ENCODE measurements at places on chromosomes 7 and 10.
A peak's percentile ranks its signal among the peaks of the same experiment; 100 is the strongest.

GRCh38 chr10:103416436-103417147 is 20.2 kb downstream of the PDCD11 start:
- DNase-seq: peak; percentile 59

DNA sequence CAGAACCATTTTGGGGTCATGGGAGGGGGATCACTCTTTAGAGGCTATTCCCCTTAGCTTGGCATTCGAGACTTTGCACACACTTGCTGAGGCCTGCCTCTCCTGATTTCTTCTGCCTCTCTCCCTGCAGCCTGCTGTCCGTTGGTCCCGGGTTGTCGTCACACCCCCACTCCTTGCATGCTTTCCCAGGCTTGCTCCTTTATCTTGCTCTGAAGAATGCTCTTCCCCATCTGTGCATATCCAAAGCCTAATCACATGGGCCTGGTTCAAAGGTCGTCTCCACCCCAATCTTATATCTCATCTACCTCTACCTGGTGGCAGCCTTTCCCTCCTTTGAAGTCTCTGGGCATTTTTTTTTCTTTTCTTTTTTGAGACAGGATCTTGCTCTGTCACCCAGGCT is 24.3 kb upstream of the EMX2 start:
- no peak for DNase-seq

- peak; percentile 61 for DNase-seq
These were observed 28.0 kb downstream of the CHST12 start for GRCh38 chr7:2431260-2431867.

DNA sequence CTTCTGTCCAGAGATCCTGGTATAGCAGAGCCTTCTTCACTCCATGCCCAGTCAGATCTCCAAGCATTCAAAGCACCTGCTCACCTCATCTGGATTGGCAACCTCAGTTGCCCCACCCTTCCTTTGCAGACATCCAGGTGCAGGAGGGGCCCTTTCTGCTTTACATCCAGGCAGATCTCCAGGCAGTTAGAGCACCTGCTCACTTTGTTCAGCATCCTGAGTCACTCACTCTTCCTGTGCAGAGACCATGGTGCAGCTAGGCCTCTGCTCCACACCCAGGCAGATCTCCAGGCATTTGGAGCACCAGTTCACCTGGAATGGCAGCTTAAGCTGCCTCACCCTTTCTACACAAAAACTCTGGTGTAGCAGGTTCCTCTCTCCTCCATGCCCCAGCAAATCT is 153.1 kb downstream of the CDK14 start:
- no peak for DNase-seq

GRCh38 chr7:157361537-157361936 is 24.7 kb downstream of the DNAJB6 start:
- no peak for DNase-seq

GRCh38 chr10:32744321-32744720 is 213.7 kb downstream of the ITGB1 start:
- no peak for DNase-seq

DNA sequence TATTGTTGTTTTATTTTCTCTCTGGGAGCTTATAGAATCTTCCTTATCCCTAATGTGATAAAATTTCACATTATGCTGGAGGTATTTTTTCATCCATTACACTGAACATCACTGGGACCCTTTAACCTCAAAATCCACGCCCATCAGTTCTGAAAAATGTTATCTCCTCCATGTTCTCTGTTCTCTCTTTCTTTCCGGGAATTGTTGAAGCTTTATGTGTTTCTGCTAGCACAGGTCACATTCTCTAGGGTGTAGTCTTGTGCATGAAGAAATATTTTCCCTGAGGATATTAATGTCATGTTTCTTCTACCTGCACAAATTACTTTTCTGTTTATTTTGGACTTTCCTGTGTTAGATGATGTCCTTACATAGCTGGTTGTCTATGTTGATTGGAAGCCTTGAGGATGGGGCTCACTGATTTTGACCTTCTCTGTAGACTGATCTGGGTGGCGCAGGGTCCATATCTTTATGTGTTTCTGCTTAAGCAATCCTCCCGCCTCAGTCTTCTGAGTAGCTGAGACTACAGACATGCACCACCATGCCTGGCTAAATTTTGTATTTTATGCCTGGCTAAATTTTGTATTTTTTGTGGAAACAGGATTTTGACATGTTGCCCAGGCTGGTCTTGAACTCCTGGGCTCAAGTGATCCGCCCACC is 31.4 kb upstream of the IL6 start:
- DNase-seq: no peak

DNA sequence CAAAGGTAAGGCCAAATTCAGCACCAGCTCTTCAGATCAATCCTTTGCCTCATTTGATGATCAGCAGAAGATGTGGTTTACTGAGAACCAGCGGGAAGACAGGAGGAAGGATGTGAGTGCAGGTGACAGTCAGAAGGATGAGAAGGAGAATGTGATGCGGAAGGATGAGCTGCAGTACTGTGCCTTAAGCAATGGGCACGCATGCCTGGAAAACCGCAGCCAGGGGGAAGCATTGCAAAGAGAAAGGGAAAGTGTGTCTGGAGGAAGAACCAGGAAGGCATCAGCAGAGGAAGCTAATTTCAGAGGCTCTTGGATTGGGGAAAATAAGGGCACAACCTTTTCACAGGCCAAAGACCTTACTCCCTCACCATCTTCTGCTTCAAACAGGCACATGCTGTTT is 25.7 kb downstream of the C10orf71 start:
- DNase-seq: peak; percentile 25

DNA sequence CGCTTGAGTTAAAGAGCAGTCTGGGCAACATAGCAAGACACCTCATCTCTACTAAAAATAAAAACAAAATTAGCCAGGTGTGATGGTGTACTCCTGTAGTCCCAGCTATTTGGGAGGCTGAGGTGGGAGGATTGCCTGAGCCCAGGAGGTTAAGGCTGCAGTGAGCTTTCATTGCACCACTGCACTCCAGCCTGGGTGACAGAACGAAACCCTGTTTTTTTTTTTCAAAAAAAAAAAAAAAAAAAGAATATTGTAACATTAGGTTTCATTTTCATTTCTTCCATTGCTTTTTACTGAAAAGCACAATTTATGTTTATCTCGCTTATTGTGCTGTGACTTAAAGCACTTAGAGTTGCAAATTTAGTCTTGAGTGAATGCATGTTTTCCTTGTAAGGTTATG is 80.0 kb downstream of the MLLT10 start:
- DNase-seq: no peak

DNA sequence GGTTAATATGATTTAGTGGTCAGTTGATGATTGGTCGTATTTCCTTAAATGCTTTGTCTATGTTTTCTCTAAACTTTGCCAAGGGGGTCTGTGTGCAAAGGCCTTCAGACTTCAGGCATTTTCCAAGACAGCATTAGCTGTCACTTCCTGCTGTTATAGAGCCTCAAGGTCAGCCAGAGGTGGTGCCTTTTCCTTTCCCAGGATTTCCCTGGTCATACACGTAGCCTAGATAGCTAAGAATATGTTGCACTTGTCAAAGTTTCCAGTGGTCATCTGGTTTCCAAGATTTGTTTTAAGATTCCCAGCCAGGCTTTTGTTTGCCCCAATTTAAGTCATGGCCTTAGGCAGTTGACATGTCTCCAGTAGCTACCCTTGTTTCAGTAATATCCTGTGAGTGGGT is 133.2 kb upstream of the IGFBP3 start:
- DNase-seq: no peak

GRCh38 chr7:158077934-158078910 is 509.4 kb downstream of the PTPRN2 start:
- DNase-seq: no peak

DNA sequence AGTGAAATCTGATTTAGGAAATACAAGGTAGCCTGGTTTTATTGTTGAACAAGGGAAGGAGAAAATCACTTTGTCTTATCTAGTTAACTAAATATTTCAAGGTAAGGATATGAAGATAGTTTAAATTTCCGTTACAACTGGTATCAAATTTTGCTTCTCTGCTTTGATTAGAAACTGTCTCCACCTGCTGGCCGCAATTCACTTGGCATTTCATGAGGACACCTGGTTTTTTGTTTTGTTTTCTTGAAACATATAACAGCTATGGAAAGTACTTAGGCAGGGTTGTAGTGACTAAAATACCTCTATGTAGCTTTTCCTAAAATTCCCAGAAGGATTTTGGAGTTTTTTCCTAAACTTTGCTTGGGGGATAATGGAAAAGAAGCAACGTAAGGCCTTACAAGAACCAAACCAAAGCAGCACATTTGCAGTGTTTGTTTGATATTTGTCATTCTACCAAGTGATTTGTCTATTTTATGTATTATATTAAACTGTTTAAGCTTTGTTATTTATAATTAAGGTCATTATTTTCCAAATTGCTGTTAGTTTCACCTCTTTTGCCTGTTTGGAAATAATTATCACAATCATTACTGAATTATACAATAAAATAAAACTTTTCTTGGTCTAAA is 73.6 kb downstream of the AHCYL2 start:
- DNase-seq: peak; percentile 22

GRCh38 chr7:101119876-101120275 is 7.0 kb upstream of the SERPINE1 start:
- DNase-seq: no peak

GRCh38 chr7:2443491-2443890 is 32.7 kb downstream of the GRIFIN start:
- DNase-seq: no peak

Measured in HTR-8/SVneo (cell line).